T-helper 22 cell (primary cell): ENCODE measurements at places on chromosomes 2 and 18.

GRCh38 chr2:150228936-150229335, 258.5 kb downstream of the RND3 start:
- no peak for DNase-seq

DNA sequence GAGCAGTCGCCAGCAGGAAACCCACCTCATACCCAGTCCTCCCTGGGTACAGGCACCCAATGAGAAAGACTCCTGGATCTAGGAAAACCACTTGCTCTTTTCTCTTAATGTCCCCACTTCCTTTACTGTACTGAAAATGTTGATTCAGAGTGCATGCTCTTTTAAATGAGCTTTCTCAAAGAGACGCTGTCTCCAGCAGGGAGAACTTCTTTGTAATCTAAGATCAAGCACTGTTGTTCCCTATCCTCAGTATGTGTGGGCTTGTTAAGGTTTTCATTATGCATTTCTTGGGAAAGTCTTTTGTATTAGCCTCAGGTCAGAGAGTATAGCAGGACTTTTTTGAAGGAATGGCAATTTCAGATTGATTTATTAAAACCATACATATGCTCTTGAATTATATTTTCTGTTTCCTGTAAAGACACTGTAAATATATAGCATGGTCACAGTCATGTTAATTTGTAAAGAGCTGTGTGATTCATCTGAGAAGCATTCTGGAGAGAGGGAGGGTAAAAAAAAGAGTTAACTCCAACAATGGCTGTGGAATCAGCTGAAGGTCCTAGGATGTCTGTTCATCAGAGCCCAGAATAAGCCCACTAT, 178.1 kb downstream of the MGAT5 start:
- no peak for DNase-seq

- no peak for DNase-seq
Measured at GRCh38 chr18:21889570-21889969, 149.0 kb downstream of the MIB1 start.

GRCh38 chr2:105877945-105878344, 133.2 kb downstream of the NCK2 start:
- no peak for DNase-seq

DNA sequence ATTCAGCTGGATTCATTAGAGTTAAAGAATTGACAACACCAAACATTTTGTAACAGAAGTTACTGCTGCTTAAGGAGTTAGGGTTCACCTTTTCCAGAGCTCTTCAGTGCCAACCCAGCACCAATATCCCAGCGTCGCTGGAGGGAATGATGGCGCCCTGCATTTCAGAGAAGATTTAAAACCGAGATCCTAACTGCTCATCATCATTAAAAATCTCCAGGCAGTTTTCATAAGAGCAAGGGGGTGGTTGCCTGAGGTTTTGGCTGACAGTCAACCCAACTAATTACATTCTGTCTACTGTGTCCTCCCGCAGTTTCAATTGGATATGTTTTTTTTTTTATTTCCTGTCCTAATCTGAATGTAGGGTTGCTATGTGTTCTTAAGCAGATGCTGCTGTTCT, 509.6 kb upstream of the TCF4 start:
- DNase-seq = no peak

GRCh38 chr2:71721669-71722068, 268.3 kb downstream of the DYSF start:
- DNase-seq = no peak
